ENCODE measurements at places on chromosomes 13 and 19.
A peak's percentile ranks its signal among the peaks of the same experiment; 100 is the strongest.

- peak; percentile 59 for DNase-seq
These were observed 5.2 kb upstream of the ZNF507 start for GRCh38 chr19:32339988-32340874.

GRCh38 chr13:50153401-50153800, 138.2 kb downstream of the KCNRG start:
- DNase-seq, result no peak

DNA sequence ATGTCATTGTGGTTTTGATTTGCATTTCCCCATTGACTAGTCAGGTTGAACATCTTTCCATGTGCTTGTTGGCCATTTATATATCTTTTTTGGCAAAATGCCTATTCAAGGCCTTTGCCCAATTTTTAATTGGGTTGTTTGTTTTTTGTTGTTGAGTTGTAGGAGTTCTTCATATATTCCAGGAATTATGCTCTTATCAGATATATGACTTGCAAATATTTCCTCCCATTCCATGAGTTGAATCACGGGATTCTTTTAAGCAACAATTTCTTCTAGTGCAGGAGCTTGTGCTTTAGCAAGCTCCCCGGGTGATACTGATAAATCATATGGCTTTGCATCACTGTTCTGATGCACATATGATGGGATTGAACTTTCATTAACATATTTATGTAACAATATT, 47.0 kb upstream of the FLT1 start:
- peak; percentile 11 for DNase-seq

GRCh38 chr13:26855921-26856320, 95.3 kb upstream of the GPR12 start:
- DNase-seq, result no peak

DNA sequence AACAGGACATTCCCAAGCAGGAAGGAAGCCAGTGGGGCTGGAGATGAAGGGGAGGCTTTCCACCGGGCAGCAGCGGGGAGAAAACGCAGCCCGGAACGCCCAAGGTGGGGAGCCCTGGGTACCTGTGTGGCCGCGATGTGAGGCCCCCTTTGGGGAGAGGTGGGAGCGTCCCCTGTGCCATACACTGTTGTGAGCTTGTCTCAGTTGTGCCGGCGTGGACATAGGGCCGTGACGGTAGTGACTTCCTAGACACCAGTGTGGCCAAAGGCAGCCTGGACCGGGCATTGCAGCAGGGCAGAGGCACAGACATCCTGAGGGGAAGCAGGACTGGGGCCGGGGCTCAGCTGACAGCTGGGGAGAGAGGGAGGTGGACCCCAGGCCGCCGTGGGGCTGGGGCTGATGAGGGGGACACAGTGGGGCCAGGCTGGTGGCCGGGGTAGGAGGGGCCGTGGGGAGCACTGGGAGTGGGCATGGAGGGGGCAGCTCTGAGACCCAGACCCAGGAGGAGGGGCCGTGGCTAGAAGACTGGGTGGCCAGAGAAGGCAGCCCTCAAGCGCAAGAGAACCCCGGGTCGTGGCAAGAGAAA, 38.5 kb upstream of the TFDP1 start:
- no peak for DNase-seq

- no peak for DNase-seq
These were observed 246.2 kb downstream of the GPC6 start for GRCh38 chr13:93472814-93473296.

DNA sequence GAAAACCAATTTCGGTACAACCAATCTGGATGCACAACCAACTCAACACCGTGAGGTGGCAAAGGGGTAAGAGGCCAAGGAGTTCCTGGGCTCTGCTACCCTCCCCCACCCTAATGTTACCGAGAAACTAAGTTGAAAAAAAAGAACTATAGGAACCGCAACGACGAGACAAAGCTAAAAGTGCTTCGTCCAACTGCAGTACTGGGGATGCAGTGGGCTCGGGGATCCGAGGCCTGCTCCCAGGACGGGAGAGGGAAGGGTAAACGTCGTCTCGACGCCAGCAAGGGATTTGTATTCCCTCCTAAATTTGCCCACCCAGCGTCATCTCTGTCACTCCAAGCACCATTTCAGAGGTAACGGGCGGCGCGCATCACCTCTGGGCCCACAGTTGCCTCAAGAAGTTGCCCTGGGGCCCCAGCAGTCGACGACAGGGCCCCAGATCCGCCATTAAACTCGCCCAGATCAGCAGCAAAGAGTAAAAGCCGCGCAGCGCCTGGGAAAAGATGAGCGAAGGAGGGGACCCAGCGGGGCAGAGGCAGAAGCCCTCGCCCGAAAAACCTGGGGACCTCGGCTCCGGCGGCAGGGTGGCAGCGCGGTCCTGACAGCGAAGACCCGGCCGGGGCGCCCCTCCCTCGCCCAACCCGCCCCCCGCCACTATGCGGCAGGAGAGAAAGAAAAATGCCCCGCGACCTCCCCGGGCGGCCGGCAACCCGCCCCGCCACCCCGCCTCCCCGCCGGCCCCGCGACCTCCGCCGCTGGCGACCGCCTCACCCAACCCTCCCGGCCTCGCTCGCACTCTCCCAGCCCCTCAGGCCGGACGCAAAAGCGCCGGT, 752 bp downstream of the ZMYM5 start:
- DNase-seq, result peak; percentile 69

GRCh38 chr13:57629821-57630235, 1.7 kb upstream of the PCDH17 start:
- DNase-seq, result no peak

Measured in NAMALWA (cell line).